ENCODE measurements at places on chromosomes 4 and X.

GRCh38 chr4:109921384-109921808 is 8.7 kb downstream of the EGF start:
- no peak for DNase-seq

GRCh38 chrX:143935601-143936000 is 51.7 kb downstream of the UBE2NL start:
- no peak for DNase-seq

DNA sequence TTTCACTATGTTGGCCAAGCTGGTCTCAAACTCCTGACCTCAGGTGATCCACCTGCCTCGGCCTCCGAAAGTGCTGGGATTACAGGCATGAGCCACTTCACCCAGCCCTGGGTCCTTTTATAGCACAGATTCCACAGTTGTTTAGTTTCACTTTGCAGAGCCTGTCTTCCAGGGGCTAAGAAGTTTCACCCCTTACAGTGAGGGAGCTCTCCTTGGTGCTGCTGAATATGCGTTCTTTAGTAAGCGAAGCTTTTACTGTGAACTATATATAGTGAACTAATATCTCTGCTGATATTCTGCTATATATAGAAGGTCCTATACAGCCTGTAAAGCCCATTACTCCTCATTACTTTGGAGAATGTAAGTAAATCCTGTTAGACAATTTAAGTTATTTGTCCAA is 4.2 kb downstream of the TCEAL6 start:
- DNase-seq, result no peak

- DNase-seq, result no peak
Observed at GRCh38 chr4:24529555-24529954, 54.8 kb downstream of the DHX15 start.

GRCh38 chrX:13590207-13590606 is 20.8 kb downstream of the EGFL6 start:
- no peak for DNase-seq

GRCh38 chr4:189822326-189822725 is 118.3 kb upstream of the FRG1 start:
- DNase-seq, result no peak

GRCh38 chr4:111890412-111890811 is 254.8 kb upstream of the FAM241A start:
- no peak for DNase-seq

All from small intestine (tissue), 16 donors.